ENCODE measurements at places on chromosomes 4 and X.

- DNase-seq, result no peak
Observed at GRCh38 chrX:10166248-10166716, 9.5 kb downstream of the CLCN4 start.

GRCh38 chr4:168248176-168248710 lies 70.3 kb downstream of the DDX60 start:
- no peak for DNase-seq

GRCh38 chrX:110210417-110211139 lies 107.3 kb downstream of the AMMECR1 start:
- DNase-seq, result no peak

- DNase-seq, result no peak
Observed at GRCh38 chrX:114712466-114712865, 128.6 kb downstream of the HTR2C start.

DNA sequence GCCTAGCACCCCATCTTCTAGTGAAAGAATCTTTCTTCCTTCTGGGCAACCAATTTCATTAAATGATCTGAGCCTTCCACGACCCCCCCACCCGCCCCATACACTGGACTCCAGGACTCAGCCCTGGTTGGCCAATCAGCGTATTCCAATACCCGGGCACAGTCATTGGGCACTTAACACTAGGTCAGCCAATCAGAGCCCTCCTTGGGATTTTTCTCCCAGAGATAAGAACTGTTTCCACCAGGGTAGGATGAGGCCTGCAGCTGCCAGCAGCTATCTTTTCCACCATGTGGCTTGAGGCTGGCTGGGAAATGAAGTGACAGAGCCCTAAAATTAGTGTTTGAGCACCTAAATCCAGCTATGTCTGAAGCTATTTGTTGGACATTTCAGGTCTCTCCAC lies 418.8 kb downstream of the BCOR start:
- no peak for DNase-seq

GRCh38 chr4:166839615-166840251 lies 394.6 kb downstream of the SPOCK3 start:
- DNase-seq, result no peak

- no peak for DNase-seq
Observed at GRCh38 chr4:185911556-185912064, 99.6 kb upstream of the SORBS2 start.

DNA sequence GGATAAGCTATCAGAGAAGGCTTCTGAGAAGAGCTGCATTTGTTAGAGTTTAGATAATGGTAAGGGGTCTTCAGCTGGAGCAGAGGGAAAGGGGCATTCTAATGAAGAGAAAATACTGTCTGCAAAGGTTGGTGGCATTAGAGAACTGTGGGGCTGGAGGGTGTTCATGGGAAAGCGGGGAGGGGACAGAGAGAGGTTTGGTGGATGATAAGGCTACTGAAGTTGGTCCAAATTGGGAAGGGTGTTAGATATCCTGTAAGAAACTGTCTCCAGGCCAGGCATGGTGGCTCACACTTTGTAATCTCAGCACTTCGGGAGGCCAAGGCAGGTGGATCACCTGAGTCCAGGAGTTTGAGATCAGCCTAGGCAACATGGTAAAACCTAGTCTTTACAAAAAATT lies 59.9 kb downstream of the AFF1 start:
- DNase-seq, result no peak

GRCh38 chr4:71486550-71487343 lies 147.9 kb downstream of the SLC4A4 start:
- DNase-seq, result no peak

- no peak for DNase-seq
Observed at GRCh38 chrX:46628460-46629371, 55.2 kb downstream of the CHST7 start.

- DNase-seq, result no peak
Observed at GRCh38 chrX:20260885-20261284, 5.8 kb downstream of the RPS6KA3 start.

DNA sequence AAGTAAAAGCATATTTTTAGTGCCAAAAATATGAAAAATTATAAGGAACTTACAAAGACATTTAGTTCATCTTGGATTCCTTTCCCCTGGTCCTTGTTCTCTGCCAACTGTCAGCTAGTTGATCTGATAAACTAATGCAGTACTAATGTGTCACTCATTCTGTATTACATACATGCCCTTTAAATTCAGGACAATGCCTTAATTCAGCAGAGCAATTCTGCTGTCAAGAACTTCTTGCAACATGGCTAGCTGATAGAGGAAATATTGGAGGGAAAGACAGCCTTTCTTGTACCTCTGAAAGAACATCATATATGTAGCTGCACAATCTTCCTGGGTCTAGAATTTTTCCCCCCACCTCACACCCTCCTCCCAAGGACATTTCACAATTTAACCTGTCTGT lies 480.1 kb downstream of the RPA4 start:
- no peak for DNase-seq

DNA sequence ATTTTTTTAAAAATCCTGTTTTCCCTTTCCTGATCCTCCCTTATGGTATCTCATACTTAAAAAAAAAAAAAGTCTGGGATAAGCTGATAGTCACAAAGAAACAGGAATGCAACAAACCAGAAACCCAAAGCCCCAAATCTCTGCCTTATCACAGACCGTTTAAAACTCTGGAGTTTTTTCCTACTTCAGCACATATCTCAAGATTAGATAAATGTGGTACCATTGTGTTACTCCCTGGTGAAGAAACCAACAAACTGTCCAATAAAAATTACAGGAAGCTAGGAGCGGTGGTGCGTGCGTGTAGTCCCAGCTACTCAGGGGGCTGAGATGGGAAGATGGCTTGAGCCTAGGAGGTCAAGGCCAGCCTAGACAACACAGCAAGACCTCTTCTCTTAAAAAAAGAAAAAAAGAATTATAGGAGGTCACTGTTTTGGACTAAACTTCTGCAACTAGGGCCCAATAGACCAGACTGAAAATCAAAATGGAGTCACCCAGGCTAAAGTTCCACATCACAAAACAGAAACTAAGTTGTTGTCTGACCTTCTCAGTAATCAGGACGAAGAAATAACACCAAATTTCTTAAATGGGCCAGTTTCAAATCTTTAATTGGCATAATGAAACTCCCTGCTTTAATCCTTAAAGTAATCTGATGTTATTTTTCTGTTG lies 51.9 kb downstream of the RBM47 start:
- DNase-seq, result no peak

DNA sequence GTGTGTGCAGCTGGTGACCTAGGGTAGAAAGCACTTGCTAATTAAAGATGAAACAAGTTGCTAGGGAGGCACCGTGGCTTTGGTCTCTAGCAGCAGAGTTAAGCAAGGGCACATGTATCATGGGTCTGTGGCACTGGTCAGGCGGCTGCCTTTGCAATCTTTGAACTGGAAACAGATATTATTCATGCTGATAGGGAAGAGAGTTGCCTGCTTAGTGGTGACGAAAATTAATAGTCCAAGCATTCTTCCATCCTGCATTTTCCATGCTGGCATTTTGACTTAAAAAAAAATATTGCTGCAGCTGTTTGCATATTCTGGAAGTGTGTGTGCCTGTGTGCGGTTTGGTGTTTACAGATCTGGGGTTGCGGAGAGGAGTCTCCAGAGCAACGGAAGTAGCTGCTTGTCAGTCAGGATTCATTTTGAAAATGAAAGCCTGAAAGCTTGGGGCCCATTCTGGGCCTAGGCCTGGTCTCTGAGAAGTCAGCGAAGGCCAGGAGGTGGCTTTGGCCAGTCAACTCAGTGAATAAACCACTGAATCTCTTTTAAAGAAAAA lies 2.3 kb upstream of the SOWAHD start:
- DNase-seq, result peak; percentile 24

GRCh38 chrX:29947225-29947624 lies 268.1 kb upstream of the MAGEB2 start:
- DNase-seq, result no peak

DNA sequence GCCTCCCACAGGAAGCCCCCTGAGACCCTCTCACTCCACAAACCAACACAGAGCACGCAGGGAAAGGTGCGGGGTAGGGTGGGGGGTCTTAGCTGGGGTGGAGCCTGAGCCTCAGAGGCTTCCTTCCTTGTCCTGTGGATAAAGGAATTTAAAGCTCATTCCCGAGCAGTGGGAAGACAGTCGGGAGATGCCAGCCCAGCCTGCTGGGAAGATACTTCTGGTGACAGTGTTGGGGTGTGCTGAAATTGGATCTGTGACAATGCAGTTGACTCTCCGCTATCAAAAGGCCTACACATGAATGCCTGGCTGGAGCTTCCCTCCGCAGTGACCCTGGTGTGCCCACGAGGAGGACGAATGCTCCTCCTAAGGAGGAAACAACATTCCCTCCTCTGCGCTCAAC lies 45.5 kb downstream of the JAKMIP1 start:
- DNase-seq, result no peak

DNA sequence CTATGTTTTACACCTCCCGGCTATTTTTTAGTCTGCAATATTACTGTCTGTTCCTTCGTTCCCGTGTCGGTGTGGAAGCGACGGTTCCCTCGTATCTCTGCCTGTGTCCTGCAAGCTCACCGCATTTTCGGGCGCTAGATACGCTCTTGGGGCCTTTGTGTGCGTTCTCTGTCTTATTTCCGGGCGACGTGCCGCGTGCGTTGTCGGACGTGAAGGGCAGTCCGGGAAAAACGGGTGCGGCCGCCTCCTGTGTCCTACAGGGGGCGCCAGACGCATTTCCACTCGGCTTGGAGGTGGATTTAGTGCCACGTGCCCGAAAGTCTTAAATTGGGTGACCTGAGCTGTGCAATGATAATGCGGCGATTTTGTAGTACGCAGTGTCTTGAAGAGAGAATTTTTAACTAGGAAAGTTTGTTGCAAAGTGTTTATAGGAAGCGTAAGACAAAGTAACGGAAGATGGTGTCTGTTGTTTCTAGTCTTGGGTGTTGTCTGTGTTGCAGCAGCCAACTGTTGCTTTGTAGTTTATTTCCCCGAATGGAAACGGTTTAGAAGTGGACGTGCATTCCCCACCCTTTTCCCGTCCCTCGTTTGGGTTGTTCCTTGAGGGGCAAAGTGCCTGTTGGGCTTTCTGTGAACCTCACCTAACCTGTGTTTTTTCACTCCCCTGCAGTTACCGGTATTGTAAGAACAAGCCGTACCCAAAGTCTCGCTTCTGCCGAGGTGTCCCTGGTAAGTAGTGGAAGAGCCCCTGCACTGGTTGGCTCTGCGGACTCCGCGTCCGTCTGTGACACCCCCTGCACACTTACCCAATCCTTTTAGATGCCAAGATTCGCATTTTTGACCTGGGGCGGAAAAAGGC lies 720 bp downstream of the RPL10 start:
- DNase-seq, result peak; percentile 81

- DNase-seq, result no peak
Observed at GRCh38 chrX:14361435-14361834, 167.9 kb upstream of the GLRA2 start.

DNA sequence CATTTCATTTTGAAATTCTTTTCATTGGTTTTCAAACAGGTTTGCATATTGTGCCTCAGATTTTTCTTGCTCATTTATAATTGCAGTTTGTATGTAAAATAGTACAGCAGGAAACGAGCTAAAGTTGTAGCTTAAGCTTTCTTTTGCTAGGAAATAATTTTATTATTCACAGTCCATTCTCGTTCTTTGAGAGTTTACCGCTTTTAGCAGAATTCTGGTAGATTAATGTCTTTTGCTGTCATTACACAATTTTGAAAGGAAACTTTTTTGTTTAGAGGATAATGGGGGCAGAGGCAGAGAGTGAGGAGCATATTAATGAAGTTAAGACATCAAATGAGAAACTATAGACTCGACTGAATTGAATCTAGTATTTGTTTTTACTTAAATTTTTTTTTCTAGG lies 10.5 kb downstream of the LSM6 start:
- DNase-seq, result no peak

GRCh38 chr4:7339751-7340552 lies 94.8 kb downstream of the PSAPL1 start:
- DNase-seq, result no peak

DNA sequence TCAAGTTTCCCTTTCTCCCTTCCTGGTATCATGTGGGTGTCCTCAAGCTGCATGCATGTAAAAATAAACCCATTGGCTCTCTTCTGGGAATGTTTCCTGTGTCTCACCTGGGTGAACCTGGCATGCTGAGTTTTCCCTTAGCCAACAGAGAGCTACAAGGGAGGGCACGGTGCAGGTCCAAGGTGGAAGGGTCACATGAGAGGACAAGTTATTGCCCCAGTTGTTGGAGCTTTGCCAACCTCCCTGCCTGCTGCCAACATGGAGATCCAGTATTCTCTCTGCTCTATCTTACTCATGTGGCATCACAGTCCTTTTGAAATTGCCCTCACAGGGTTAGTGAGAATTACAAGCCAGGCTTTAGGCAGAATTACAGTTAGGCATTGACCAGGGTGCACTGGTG lies 196.1 kb upstream of the GYPA start:
- DNase-seq, result no peak

DNA sequence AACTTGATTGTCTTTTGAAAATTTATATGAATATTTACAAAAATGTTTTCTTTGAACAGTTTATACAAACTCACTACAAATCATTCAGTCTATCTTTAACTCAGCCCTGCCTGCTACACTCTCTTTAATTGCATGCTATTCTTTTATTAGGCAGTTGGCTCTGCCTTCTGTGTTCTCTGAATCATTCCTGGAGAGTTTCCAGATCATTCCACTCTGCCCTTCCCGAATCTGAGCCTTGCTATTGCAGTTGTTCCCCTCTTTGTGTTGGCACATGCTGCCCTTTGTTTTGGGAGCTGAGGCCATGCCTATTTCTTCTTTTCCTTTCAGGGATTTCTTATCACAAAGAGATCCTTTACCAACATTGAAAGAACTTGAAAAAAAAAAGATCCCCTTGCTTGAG lies 8.7 kb upstream of the TECRL start:
- no peak for DNase-seq

DNA sequence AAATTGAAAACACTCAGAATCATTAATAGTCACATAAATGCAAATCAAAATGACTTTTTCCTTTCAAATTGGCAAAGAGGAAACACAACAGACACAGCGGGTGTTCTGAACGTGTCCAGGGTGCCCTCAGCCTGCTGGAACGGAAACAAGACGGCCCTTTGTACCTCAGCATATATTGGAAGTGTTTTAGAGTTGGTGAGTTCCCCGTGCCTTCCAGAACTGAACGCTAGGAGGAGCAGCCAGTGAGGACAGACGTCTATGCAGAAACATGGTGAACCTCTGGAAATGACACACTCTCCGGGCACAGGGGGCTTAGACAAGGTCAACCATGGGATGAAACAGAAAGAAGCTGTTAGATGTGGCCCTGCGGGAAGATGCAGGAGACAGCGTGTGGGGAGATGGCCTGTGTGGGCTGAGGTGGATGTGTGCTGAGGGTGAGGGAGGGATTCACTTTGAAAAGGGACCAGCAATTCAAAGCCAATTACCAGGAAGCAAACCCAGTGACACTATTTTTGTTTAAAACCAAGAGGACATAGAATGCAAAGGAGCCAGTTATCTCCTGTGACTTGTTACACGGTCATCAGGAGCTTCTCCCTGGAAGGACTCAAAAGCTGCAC lies 40.4 kb downstream of the RNF212 start:
- peak; percentile 53 for DNase-seq

DNA sequence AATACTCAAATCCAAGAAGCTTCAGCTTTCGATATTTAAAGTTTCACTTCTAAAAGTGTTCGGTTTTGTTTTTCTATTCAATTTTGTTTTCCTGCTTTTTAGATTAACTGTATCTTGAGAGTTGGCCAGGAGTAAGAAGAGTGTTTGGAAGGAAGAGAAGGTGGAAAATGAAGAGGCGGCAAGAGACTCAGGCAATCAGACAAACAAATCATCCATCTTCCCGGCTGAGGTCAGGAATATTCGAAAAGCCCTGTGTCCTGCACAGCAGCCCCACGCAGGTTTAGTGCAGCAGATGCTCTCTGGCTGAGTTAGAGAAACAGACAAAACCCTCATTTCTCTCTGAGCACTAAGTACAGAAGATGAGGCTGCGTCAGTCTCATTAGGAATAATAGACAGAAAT lies 330.3 kb upstream of the NOCT start:
- no peak for DNase-seq
